Thyroid gland (tissue), 4 donors: ENCODE measurements at places on chromosomes 2 and 18. TPM values are rescaled to one million over a fixed set of nuclear protein-coding genes. Genes with fewer than 3 reads are reported as not detected.

GRCh38 chr2:68708629-68709028, 26.0 kb upstream of the ARHGAP25 start:
- DNase-seq: no peak

- DNase-seq: peak; percentile 16
Observed at GRCh38 chr2:69493268-69493667, 56.0 kb upstream of the NFU1 start.

GRCh38 chr2:88549616-88550292, 77.5 kb downstream of the EIF2AK3 start:
- DNase-seq: no peak

PRSS56 gene
- total RNA-seq: not detected

GRCh38 chr2:218291318-218292047, 820 bp downstream of the TMBIM1 start:
- DNase-seq: peak; percentile 56

MLPH gene
- 107 TPM for total RNA-seq

GRCh38 chr2:239378021-239378917, 22.6 kb downstream of the HDAC4 start:
- no peak for DNase-seq

ASB18 gene
- total RNA-seq: not detected

- DNase-seq: no peak
Observed at GRCh38 chr2:206105541-206105940, 19.6 kb upstream of the INO80D start.

GPD2 gene
- 98.1 TPM for total RNA-seq

CXCR1 gene
- total RNA-seq: 0.13 TPM

GRCh38 chr2:20457661-20458630, 11.1 kb downstream of the RHOB start:
- DNase-seq: no peak

NR4A2 gene
- total RNA-seq: 4.8 TPM

GRCh38 chr2:148926291-148926961, 51.4 kb downstream of the KIF5C start:
- peak; percentile 66 for DNase-seq

TBR1 gene
- not detected for total RNA-seq

- no peak for DNase-seq
Observed at GRCh38 chr18:54094474-54094873, 130.0 kb downstream of the MBD2 start.

SH3BP4 gene
- total RNA-seq: 40.3 TPM

DNA sequence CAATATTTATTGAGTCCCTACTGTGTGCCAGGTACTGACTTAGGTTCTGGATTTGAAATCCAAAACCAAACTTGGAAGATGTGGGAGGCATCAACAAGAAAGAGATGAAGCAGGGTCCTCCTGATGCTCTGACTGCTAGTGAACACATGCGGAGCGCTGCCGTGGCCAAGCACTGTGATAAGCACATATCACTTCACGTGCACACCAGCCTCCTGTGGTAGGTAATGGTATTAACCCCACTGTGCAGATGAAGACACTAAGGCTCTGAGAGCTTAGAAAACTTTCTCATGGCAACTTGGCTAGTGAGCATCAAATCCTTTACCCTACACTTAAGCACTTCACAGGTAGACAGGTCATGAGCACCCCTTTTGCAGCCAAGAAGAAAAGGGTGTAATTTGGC, 216.1 kb downstream of the HAUS1 start:
- no peak for DNase-seq

MOCOS gene
- 0.45 TPM for total RNA-seq
